Vagina (tissue), 2 donors: ENCODE measurements at places on chromosomes 4 and X.

- DNase-seq: no peak
Observed at GRCh38 chrX:154046940-154047610, 27.4 kb upstream of the IRAK1 start.

GRCh38 chr4:111537871-111538270, 607.4 kb upstream of the FAM241A start:
- no peak for DNase-seq

DNA sequence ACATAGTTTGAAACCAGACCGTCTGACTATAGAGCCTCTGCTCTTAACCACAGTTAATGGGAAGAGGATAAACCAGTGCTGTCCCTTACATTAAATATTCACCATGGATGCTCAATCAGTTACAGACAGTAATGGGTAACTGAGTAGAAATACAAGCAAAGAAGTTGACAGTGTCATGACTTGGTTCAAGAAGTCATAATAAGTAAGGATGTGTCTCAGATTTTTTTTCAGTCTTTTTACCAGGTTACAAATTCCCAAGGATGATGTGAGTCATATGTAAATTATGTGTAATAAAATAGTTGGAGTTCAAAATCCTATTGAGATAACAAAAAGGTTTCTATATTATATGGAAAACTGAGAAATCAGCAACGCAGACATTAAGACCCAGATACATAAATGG, 31.1 kb downstream of the ZCCHC4 start:
- DNase-seq: no peak

- no peak for DNase-seq
Observed at GRCh38 chr4:8410641-8411271, 29.8 kb downstream of the ACOX3 start.

DNA sequence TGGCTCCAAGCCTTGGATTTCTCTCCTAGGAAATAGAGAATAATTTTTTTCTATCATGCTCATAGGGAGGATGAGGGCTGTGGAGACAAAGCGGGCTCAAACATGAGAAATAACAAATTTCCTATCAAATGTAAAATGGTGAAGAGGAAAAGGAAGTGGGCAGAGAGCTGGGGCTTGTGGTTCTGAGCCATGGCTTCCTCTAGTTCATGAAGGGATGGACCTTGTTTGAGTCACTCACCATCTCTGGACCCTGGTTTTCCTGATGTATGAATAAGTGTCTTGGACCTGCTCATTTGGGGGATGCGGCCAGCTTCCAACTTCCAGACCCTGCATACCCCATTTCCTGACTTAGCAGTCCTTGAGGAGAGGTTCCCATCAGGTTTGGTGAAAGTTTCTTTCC, 63.0 kb downstream of the MSX1 start:
- no peak for DNase-seq

- DNase-seq: no peak
Observed at GRCh38 chr4:53991821-53992220, 72.6 kb downstream of the CHIC2 start.

DNA sequence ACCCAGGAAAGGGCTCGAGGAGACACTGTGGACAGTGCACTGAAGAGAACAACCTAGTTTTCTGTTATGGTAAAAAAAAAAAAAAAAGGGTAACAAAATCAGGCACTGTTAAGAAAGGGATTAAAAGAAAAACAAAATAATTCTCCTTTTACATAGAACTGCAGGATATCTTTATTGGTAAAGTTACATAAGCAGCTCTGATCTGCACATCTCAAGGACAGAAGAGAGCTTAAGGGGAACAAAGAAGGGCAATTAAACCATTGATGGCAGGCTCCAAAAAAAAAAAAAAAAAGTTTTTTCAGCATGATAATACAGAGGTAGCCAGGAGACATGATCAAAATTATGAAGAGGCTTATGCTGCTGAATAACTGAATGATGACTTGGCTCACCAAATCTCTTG, 85.0 kb downstream of the HDAC8 start:
- DNase-seq: no peak

- no peak for DNase-seq
Observed at GRCh38 chrX:23008431-23009099, 8.8 kb downstream of the DDX53 start.

DNA sequence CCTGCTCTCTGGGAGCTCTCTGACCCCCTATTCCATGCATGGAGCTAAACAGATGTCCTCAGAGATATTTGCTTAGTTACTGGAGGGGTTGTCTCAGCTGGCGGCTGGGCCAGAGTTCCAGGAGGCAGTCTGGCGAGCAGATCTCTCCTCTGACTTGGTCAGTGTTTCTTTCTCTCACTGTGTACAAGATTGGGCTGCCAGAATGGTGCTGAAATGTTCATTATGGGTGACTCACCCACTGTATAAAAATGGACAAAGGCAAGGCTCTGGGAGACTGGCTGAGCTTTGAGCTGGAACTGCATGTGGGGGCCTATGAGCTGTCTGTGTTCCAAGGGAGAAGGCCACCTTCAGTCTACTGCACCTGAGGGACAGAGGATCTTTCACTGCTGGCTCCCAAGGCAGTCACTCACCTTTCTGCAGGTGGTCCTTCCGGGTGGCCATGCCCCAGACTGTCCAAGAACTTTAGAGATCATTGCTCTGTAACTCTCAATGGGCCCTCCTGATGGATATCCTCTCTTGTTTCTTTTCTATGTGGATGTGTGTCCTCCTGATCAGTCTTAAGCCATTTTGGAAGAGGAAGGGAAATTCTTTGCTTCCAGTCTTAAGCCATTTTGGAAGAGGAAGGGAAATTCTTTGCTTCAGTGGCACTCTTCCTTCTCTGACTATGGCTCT, 88.2 kb downstream of the CFAP299 start:
- no peak for DNase-seq

DNA sequence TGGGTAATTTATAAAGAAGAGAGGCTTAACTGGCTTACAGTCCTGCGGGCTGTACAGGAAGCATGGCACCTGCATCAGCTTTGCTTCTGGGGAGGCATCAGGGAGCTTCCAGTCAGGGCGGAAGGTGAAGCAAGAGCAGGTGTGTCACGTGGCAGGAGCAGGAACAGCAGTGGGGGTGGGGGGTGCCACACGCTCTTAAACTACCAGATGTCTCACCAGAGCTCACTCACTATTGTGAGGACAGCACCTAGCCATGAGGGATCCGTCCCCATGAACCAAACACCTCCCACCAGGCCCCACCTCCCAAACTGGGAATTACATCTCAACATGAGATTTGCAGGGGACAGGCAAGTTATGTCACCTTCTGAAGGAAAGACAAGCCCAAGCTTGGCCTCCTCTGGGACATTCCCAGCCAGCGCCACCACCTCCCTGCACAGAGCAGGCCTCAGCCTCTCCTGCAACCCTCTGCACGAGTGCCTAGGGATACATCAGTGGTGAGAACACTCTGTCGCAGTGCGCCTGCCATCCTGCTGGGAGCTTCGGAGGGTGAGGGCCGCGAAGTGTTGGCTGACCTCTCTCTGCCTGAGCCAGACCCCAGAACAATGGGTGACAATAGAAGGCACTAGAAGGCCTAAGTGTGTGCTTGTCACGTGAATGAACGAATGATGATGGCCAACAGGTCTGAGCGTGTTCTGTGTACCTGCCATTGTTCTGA, 244.3 kb downstream of the EVC2 start:
- DNase-seq: no peak

- DNase-seq: no peak
Observed at GRCh38 chr4:128347930-128348660, 60.5 kb upstream of the PGRMC2 start.

GRCh38 chrX:105136786-105137185, 83.7 kb downstream of the TEX13A start:
- no peak for DNase-seq

DNA sequence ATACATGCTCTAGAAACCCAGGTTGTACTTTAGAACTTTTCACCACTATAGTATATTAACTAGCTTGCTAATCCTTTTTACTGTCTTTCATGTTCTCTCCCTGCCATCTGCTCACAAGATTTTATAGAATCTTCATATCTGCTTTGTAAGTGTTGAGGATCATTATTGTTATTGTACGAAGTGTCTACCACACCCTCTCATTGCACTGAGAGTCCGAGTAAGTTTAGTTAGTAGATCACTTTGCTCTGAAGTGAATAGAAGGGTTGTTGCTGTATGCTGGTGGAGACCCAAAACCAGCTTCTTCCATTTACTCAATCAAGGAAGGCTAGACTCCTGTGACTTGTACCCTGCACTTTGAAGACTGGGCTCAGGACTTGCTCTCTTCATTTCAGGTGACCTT, 17.1 kb downstream of the GAB1 start:
- DNase-seq: no peak

GRCh38 chr4:1449475-1449832, 43.2 kb upstream of the NKX1-1 start:
- no peak for DNase-seq

GRCh38 chr4:94959307-94959706, 201.6 kb downstream of the BMPR1B start:
- no peak for DNase-seq

DNA sequence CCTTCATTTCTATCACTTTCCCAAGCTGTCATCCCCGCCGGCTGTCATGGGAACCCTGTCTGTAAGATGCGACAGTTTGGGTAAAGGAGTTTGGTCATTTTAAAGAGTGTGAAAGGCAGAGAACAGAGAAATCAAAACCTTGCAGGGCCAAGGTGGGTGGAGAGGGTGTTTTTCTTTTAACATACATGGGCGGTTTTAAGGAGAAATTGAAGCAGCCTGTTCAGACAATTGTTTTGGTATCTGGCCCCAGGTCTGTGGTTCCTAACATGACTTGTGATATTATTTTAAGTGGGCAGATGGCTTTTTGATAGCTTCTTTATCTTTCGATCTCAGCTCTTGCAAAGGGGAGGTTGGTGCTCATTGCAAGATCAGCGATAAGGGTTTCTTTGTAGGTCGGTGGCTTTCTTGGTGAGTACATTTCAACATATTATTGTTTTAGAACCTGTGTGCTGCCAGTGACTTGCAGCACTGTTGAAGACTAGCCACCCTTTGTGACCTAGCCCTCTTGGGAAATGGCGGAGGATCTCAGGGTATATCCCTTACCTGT, 3.7 kb downstream of the PPP1R3F start:
- DNase-seq: no peak

- DNase-seq: no peak
Observed at GRCh38 chrX:111100191-111100590, 4.2 kb downstream of the PAK3 start.

GRCh38 chr4:109026588-109026987, 263.7 kb upstream of the ETNPPL start:
- DNase-seq: no peak
